ENCODE measurements at places on chromosomes 7 and 10. TPM values are rescaled to one million over a fixed set of nuclear protein-coding genes. Genes with fewer than 3 reads are reported as not detected.
A peak's percentile ranks its signal among the peaks of the same experiment; 100 is the strongest.

DNA sequence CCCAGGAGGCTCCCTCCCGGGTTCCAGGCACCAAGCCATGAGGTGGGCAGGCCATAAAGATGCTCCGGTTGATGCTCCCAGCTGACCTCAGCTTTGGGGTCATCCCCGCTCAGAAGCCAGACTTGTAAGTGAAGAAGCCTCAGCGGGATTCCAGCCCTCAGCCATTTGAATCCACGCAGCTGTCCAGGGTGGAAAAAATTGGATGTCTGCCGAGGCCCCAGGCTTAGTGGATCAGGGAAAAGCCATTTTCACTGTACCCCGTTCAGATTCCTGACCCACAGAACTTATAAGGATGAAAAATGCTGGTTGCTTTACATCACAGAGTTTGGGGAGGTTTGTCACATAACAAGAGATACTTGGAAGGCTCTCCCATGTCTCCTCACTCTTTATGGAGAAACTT lies 49.2 kb upstream of the CPN1 start:
- no peak overlapping the region for H3K27ac ChIP-seq
- peaks cover 8% of the 10 kb centered on the region for H3K27me3 ChIP-seq
- peaks cover 17% of the 10 kb centered on the region for H3K36me3 ChIP-seq
- DNase-seq: no peak
- H3K4me3 ChIP-seq: no peak overlapping the region
- no peaks in the 10 kb centered on the region for H3K4me1 ChIP-seq

DNA sequence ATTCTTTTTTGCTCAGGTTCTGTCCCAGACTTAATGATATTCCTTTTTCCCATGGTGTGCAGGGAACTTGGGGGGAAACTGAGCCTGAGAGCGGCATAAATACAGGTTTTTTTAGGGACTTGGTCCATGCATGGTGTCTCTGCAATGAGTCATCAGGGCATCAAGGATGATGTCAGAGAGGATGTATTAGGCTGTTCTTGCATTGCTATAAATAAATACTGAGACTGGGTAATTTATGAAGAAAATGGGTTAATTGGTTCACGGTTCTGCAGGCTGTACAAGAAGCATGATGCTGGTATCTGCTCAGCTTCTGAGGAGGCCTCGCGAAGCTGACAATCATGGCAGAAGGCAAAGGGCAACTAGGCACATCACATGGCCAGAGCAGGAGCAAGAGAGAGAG lies 185.4 kb downstream of the RAB11FIP2 start:
- H3K36me3 ChIP-seq: no peaks in the 10 kb centered on the region
- H3K4me3 ChIP-seq: no peak overlapping the region
- H3K27me3 ChIP-seq: peaks cover 3% of the 10 kb centered on the region
- H3K4me1 ChIP-seq: no peaks in the 10 kb centered on the region
- DNase-seq: no peak

DNA sequence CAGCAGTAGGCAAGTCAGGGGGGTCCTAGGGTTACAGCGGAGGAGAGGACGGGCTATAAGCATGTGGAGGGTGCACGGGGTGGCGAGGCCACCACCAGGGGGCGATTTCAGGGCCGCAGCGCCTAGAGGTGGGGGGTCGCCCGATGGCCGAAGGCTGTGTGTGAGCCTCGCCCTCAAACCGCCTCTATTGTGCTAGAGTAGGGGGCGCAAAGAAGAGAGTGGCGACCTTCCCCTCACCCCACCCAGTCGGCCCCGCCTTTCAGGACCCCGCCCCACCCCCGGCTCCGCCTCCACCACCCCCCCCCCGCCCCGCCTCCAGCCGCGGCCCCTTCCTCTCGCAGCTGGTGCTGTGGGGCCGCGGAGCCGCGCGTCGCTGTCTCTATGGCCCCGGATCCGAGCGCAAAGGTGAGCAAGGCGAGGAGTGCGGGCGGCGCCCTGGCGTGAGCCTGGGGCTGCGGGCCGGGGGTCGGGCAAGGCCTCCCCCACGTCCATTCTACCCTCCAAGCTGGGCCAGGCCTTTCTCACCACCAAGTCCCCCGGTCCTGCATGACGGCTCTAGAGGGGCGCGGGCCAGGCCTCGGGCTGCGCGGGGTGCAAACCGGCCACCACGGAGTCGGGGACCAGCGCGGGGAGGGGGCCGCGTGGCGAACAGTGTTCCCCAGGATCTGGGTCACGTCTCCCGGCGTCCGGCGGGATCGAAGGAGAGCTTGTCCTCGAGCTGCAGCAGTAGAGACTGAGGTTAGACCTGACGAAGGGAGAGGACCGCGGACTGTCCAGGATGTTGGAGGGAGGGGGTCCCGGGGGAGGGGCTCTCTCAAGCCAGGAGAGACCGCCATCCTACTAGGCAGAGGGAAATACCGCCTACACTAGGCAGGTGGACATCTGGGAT lies at the start of gene SEMA4G:
Gene SEMA4G (plus strand): TSS at position 318 of the 889 bp plus-strand sequence. CDS start 3,409 bp downstream, outside the sequence.
- H3K36me3 ChIP-seq: no peaks in the 10 kb centered on the region
- peak; percentile 76 for DNase-seq
- H3K4me1 ChIP-seq: peaks cover 31% of the 10 kb centered on the region
- no peaks in the 10 kb centered on the region for H3K27me3 ChIP-seq
- peak within 1 kb of the TSS; percentile 74 for H3K4me3 ChIP-seq

DNA sequence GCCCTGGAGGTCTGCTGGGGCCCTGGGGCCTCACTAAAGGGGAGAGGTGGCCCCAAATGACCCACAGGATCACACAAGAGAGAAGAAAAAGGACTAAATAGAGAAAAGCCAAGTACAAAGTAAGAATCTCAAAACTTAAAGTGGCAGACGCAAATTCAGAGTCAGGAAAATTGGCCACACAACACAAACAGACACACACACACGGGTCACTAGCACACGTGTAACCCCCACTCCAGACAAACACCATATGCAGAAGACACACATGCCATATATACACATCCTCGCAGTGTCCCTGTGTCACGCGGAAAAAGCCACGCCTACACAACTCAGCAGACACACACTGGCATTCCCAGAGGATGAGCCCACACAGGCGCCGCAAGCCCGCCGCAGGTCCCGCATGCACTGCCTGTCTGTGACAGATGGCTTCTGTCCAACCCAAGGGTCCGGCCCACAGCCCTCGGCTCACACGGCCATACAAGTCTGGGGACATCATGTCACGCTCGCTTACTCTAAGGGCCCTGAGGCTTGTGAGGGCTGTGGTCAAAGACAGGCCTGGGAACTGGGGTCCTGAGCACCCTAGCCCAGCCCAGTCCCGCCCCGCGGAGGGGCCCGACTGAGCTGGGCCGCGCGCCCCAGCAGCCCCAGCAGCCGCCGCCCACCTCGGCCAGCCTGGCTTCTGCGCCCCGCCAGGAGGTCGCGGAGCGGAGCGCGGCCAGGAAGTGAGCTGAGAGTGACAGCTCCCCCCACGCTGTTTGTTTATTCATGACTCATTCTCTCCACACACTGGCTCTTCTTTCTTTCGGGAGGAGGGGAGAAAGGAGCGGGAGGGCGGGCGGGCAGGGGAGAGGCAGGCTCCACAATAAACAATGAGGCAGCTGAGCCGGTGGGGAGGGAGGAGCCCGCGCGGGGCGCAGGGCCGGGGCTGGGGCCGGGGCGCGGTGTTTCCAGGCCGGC lies 95.5 kb upstream of the ZMIZ1 start:
- peaks cover 38% of the 10 kb centered on the region for H3K4me1 ChIP-seq
- DNase-seq: peak; percentile 71
- H3K27ac ChIP-seq: peak overlapping the region; percentile 58

The GARIN1A gene
- not detected for total RNA-seq

- no peak for DNase-seq
- H3K27ac ChIP-seq: no peak overlapping the region
- peaks cover 24% of the 10 kb centered on the region for H3K27me3 ChIP-seq
- H3K36me3 ChIP-seq: no peaks in the 10 kb centered on the region
- H3K4me1 ChIP-seq: peaks cover 42% of the 10 kb centered on the region
These were observed 5.1 kb downstream of the KCNIP2 start for GRCh38 chr10:101838416-101838970.

GRCh38 chr7:123645516-123645915 lies 10.2 kb upstream of the LMOD2 start:
- no peak overlapping the region for H3K27ac ChIP-seq
- no peaks in the 10 kb centered on the region for H3K36me3 ChIP-seq
- no peak for DNase-seq
